ENCODE measurements at places on chromosomes 2 and 18. TPM values are rescaled to one million over a fixed set of nuclear protein-coding genes. Genes with fewer than 3 reads are reported as not detected.

Gene APCDD1
- total RNA-seq: 0.12 TPM

Gene CRYGB
- total RNA-seq: not detected

Gene TUBA3E
- not detected for total RNA-seq

Gene TTN
- 0.41 TPM for total RNA-seq

Gene RGPD3
- total RNA-seq: 0.05 TPM

Gene GPR45
- total RNA-seq: not detected

Gene GALNT14
- total RNA-seq: 10.4 TPM

Gene WDPCP
- total RNA-seq: 4.2 TPM

DNA sequence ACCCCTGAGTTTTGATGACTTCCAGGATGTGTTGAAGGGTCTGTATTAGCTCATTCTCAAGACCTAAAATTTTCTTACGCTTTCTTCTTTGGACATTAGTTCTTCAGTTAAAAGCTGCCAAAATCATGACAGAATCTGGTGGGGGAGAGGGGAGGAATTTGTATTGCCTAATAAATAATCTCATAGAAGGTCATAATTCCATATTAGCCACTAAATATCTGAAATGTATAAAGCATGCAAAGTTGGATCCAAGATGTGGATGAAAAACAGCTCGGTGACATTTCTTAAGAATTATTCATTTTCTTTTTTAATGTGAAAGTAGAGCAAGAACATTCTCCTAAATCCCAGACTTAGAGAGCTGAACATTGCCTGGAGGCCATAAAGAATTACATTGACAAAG is 120.1 kb downstream of the MMADHC start:
- DNase-seq: no peak

DNA sequence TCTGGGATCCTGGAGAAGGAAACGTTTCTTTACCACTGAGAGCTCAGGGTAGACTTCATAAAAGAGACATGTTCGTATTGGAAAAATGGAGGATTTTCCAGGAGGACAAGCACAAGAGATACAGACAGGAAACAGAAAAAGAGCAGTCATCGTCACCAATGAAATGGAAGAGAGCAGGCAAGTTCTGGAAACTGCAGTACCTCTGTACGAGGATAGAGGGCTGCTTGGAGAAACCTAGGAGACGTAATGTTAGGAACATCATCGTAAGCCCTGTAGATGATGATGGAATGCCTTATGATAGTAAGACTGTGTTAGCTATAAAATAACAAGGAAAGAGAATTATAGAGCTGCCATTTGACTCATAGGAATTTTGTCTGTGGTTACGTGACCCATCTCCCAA is 121.1 kb upstream of the KLHL14 start:
- no peak for DNase-seq

DNA sequence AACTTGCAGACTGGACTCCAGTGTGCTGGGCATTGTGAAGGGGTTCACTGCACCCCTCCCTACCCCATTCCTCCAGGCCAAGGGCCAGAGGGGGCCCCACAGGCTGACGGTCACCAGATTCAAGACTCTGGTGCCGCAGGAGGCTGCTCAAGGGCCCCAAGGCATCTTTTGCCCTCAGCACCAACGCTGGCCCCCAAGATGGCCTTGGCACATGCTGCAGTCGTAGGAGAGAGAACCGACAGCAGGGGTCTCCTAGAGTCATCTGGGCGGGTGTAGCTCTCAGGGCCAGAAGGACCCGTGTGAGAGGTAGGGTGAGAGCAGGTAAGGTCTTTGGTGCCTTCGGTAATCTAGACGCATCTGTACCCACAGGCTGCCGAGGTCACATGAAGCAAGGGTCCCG is 18.7 kb upstream of the ODC1 start:
- no peak for DNase-seq

GRCh38 chr2:136246086-136246669 is 128.2 kb upstream of the CXCR4 start:
- DNase-seq: no peak

DNA sequence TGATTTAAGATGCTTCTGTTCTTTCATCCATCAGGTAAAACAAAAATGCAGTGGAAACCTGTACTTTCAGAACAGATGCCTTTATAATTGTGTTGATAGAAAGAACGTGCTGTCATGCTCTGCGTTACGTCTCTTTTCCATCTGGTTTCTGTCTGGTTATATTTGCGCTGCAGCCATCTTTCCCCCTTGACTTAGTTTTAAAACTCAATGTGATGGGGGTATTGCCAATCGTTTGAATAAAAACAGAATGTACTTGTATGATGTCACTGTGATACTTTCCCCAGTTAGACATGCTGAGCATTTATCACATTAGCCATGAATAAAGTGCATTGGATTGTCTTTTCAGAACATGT is 508.6 kb downstream of the ADCYAP1 start:
- no peak for DNase-seq

DNA sequence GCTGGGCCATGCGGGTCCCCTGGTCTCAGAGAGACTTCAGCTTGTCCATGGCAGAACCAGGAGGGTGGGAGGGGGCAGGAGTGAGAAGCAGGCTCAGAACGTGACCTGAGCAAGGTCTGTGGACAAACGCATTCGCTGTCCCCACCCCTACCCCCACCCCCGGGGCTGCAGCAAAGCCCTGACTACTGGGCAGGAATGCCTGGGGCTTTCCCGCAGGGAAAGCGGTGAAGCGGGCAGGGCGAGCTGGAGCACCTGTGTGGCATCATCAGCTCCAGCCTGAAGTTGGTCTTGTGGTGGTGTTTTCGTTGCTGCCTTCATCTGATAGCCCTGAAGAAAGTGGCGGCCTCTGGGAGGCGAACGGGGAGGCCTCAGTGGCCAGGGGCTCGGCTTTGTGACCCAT is 26.1 kb upstream of the ALKAL2 start:
- DNase-seq: no peak

GRCh38 chr18:2657788-2658458 is 2.4 kb downstream of the SMCHD1 start:
- no peak for DNase-seq

DNA sequence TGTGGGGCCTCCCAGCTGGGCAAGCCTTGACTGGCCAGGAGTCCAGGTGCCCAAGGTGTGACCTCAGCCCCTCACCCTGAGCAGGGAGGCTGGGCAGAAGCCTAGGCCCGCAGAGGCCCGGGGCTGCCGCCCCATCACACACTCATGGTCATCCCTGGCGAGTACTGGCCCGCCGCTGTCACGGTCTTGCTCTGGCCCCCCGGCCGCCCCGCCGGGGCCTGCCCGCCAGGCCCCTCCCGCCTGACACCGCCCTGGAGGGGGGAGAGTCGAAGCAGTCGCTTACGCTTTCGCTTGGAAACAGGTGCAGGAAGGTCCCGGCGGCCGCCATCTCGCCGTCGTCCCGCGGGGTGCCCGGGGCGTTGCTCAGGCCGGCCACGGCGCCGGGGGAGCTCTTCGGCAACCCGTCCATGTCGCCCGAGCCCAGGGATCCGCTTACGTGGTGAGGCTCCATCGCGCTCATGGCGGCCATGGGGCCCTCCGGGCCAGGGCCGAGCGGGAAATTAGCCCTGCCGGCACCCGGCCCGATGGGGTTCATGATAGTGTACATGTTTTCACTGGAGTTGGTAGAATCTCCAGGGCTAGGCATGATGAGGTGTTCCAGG is 26.6 kb upstream of the ANKRD62 start:
- DNase-seq: no peak

GRCh38 chr2:123035541-123035940 is 989.5 kb upstream of the CNTNAP5 start:
- DNase-seq: no peak

GRCh38 chr2:38080346-38080745 is 4.4 kb upstream of the CYP1B1 start:
- no peak for DNase-seq

GRCh38 chr2:168160897-168161296 is 86.5 kb downstream of the STK39 start:
- DNase-seq: no peak

GRCh38 chr2:52571380-52572347 is 1195.9 kb upstream of the CHAC2 start:
- DNase-seq: no peak

- DNase-seq: no peak
These were observed 54.5 kb downstream of the BCL11A start for GRCh38 chr2:60498816-60499429.

GRCh38 chr2:44097322-44097907 is 71.3 kb upstream of the PPM1B start:
- DNase-seq: no peak

- DNase-seq: no peak
These were observed 91.4 kb downstream of the PPP1R1C start for GRCh38 chr2:182077023-182077422.

- DNase-seq: no peak
These were observed 102.7 kb downstream of the CPO start for GRCh38 chr2:207041786-207042554.

GRCh38 chr2:120396013-120396860 is 50.3 kb downstream of the INHBB start:
- no peak for DNase-seq

- DNase-seq: no peak
These were observed 38.4 kb upstream of the GMCL1 start for GRCh38 chr2:69791045-69791444.

DNA sequence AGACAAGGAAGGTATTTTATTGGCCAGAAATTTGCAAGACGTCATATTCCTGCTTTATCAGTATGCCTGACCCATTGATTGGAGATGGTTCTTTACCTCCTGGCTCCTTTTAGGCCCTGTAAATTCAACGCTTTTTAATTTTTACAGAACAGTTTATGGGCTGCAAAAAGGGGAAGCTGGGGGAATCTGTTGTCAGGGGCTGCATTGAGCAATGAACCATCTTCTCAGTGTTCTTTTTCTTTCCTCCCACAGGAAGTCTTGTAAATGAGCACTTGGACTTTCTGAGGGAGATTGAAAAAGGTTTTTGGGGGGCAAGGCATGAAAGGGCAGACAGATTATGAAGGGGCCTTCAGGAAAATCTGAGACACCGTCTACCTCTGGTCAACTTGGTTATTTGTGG is 503.6 kb upstream of the TNP1 start:
- DNase-seq: no peak

DNA sequence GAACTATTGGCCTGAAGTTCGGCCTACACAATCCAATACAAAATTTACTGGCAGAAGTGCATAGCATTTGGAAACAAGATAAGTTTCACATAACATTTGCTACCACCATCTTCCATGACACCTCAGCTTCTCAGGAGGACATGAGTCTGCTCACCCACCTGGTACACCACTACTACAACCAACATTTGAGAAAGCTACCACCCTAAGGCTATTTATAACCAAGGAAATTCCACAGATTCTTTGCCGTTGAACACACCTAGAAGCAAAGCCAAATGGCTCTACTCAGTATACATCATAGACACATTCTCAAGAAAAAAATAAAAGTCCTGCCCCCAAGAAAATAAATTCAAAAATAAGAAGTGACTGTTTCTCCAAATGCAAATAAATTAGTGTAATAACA is 145.3 kb downstream of the SPAG16 start:
- DNase-seq: no peak

DNA sequence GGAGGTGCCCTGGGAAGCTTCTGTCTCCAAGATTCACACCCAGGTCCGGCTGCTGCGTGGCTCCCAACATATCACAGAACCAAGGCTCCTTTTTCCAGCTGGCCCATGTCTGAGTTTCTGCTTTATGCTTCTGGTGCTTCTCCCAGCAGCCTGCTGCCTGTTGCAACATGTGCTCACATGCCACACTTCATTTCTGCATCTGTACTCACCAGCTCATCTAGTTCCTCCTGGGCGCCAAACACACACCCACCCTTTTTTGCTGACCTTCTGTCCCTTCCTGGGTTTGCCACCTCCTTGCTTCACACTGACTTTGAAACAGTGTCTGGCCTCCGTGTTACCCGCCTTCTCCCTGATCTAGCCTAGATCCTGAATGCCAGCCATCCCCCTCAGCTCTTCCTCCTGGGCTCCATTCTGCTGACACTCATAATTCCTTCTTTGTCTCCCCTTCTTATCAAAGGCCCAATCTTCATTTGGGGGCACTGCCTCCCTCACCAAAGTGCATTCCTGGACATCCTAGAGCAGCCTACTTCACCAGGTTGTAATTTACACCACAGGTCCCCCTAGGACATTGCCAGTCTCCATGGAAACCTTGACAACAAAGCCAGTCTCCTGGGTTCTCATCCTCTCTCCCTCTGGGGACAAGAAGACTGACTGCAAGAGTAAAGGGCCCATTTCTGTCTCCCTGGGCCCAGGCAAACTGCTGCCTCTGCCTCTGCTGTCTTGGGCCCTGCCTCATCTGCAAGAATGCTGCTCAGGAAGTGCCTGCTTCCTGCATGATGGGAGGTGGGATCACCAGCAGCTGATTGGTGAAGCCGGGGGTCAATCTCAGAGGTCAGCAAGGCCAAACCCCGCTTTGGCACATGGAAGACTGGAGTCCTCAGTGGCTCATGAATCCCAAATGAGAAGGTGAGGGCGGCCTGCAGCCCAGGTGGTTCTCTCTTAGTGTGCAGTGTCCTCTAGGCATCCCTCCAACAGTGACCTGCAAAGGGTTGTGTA is 13.9 kb upstream of the PROM2 start:
- no peak for DNase-seq

DNA sequence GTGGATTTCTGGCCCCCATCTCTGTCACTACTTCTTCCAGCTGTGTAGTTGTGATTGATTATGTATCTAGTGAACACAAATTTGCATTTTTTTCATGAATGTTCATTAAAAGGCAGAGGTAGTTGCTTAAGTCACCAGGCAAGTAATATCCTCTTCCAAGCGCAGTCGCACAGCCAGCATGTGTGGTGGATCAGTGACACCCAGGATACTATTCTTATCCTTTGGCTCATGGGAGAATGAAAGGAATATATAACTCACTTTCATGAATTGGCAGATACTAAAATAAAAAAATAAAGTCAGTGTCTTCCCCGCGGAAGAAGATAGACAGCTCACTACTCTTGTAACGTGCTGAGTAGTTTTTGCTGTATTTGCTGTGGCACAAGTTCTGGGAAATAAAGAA is 387.8 kb downstream of the CDH7 start:
- DNase-seq: no peak

- DNase-seq: no peak
These were observed 83.6 kb upstream of the NPAS2 start for GRCh38 chr2:100736121-100736915.

DNA sequence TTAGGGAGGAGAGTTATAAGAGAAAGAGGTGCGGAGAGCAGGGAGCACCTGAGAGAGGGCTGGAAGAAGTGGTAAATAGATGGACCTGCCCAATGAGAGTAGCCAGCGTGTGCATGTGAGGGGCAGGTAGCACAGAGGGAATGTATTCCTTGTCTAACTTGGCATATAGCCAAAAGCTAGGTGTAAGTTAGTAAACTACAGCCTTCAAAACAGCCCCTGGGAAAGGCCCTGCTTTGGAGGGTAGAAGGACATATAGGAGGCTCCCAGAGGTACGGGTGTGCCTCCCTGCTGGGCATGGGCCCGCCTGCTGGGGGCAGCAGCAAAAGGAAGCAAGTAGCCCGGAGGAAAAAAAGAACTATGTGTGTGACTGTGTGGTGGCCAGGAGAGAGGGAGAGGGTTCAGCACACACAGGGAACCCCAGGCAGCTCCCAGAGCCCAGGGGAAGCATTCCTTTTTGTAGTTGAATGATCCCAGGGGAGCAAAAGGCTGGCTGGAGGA is 48.0 kb downstream of the TCF7L1 start:
- no peak for DNase-seq
